ENCODE measurements at places on chromosomes 5 and 9. TPM values are rescaled to one million over a fixed set of nuclear protein-coding genes. Genes with fewer than 3 reads are reported as not detected.
A peak's percentile ranks its signal among the peaks of the same experiment; 100 is the strongest.

GRCh38 chr5:140020601-140021177 lies 22.4 kb downstream of the NRG2 start:
- no peak for DNase-seq

DNLZ gene
- 52.0 TPM for total RNA-seq

GRCh38 chr5:143261748-143262392 lies 141.6 kb downstream of the NR3C1 start:
- DNase-seq: peak; percentile 84

- no peak for DNase-seq
Measured at GRCh38 chr9:4797854-4798150, 5.1 kb downstream of the RCL1 start.

DNA sequence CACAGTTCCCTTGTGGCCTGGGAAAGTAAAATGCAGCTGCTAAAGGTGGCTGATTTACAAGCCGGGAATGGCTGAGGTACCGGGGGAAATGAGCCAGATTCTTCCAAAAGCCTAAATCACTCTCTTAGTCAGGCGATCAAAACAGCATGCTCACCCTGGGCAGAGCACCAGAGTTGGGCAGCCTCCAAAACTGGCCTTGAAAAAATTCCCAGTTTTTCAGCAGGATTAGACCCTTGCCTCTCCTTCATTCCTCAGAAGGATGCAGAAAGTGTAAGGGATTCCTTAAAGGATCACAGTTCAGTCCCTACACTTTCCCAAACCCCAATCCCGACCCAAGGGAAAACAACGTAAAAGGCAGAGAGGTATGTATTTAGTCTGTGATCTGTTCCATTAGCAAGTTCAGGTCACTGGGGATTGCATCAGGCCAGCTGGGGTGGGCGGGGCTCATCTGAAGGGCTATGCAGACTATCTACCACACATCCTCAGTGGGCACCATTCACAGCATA lies 16.9 kb downstream of the TMEM174 start:
- peak; percentile 75 for DNase-seq

DNA sequence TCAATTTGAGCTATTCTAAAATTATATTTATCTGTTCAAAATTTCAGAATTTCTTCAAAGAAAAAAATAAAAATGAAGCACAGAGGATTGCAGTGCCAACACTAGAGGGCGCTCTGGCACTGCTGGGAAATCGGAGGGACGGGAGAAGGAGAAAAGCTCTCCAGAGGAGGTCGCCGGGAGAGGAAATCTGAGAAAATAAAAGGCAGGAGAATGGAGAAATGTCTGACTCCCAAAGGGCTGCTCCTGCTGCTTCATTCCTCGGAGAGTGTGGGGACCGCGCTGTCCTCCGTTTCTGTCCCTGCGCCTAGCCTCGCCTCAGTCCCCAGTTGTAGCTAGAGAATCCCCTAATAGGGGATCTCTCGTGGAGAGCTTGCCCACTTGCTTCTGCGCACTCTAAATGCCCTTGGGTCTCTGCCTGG lies 40.0 kb upstream of the ARSB start:
- DNase-seq: peak; percentile 53

SIL1 gene
- total RNA-seq: 37.0 TPM

- DNase-seq: peak; percentile 53
Measured at GRCh38 chr5:73120222-73121118, at the start of gene TMEM171. Gene TMEM171 (plus strand): TSS chr5:73120575. CDS start chr5:73123374, 2,799 bp downstream.

DNA sequence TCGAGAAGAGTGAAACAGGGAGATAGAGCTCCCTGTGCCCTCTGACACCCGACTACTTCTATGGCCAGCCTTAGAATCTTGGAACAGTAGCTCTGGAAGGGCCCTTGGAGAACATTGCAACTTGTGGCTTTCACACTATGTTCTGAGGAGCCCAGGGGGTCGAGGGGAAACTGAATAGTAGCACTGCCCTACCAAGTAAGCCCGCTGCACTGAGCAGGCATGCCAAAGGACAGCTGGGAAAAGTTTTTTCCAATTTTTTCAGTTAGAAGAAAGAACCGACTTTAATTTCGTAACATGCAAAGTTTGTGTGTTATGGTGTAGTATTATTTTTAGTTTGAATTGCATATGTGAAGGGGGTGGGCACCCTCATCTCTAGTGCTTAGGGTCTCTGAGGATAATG lies 10.9 kb downstream of the SMIM3 start:
- peak; percentile 42 for DNase-seq

SOHLH1 gene
- total RNA-seq: not detected

GRCh38 chr9:91412941-91413340 lies 10.7 kb downstream of the NFIL3 start:
- no peak for DNase-seq

GABRG2 gene
- total RNA-seq: not detected

- DNase-seq: no peak
Measured at GRCh38 chr5:35850967-35851680, 5.6 kb upstream of the IL7R start.

SNCB gene
- total RNA-seq: 0.83 TPM

DNA sequence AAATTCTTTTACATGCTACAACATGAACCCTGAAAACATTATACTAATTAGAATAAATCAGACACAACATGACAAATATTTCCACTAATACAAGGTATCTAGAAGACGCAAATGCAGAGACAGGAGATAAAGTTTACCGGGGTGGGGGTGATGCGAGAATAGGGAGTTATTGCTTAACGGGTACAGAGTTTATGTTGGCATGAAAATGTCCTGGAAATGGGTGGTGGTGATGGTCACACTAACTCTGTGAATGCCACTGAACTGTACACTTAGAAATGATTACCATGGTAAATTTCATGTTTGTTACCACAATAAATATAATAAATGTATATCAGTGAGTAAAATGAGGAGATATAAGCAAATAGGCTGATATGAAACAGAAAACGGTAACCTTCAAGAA lies 132.7 kb downstream of the DCP2 start:
- no peak for DNase-seq

Measured in LHCN-M2 (cell line).